ENCODE measurements at places on chromosomes 13 and 19.
A peak's percentile ranks its signal among the peaks of the same experiment; 100 is the strongest.

DNA sequence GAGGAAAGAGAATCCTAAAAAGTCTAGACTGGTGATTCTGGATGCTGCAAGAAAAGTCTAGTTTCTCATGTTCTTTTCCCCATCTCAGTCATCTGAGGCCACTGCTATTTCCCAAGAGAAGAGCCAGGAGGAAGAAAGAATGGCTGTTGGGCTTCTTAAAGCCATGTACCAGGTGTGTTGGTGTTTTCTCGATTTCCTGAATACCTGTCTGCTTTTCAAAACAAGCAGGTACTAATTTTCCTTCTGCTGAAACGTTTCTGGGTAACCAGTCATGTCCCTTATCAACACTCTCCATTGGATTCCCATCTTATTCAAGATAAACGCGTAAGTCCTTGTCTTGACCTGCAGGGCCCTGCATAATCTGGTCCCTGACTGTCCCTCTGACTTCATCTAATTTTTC, 1.1 kb downstream of the ZNF570 start:
- DNase-seq, result no peak

- DNase-seq, result peak; percentile 63
These were observed 4.3 kb downstream of the KLF2 start for GRCh38 chr19:16328824-16329482.

- DNase-seq, result no peak
These were observed 108.7 kb downstream of the TEX29 start for GRCh38 chr13:111429064-111429558.

DNA sequence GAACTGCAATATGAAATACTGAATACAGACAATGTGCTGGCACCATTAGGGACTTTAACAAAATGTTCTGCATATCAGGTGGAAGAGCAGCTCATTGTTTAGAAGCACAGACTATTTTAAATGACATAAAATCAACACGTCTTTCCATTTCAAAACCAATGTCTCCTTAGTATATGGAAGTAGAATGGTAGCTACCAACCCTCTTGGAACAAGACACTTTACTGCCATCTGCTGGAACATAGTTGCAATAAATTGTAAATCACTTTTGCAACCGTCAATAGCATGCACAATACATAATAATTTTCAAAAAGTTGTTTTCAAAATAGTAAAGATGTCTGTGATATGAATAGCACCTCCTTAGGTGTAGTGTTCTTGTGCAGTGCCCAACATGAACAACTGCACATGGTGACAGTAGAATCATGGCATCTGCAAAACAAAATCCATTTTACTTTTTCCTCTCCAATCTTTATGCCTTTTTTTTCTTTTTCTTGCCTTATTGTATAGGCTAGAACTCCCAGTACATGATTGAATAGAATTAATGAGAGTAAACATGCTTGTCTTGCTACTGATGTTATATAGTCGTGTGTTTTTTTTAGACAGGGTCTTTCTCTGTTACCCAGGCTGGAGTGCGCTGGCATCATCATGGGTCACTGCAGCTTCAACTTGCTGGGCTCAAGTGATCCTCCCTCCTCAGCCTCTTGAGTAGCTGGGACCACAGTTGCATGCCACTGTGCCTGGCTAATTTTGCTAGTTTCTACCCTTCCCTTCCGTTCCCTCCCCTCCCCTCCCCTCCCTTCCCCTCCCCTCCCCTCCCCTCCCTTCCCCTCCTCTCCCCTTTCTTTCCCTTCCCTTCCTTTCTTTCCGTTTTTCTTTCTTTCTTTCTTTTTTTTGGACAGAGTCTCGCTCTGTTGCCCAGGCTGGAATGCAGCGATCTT, 7.8 kb upstream of the LYPD5 start:
- no peak for DNase-seq

- no peak for DNase-seq
These were observed 6.5 kb upstream of the OPA3 start for GRCh38 chr19:45591004-45591637.

DNA sequence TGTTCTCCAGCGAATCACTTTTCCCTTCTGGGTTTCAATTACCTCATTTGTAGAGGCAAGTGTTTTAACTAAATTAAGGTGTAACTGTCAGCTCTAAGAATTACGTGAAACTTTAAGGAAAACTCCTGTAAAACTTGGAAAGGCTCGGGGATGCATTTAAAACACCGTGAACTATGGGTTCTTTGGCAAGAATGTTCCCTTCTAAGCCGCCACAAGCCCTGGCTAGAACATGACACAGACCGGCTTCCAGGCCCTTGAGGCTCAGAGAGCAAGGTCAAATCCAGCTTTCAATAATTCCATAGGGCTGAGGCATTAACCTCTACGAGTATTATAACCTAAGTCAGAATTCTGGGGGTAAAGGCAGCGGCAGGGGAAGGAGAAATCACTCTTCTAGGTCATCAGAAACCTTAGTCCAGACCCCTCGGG, 685 bp downstream of the VWA8 start:
- no peak for DNase-seq

- no peak for DNase-seq
These were observed 557 bp downstream of the ZNF524 start for GRCh38 chr19:55600662-55601028.

DNA sequence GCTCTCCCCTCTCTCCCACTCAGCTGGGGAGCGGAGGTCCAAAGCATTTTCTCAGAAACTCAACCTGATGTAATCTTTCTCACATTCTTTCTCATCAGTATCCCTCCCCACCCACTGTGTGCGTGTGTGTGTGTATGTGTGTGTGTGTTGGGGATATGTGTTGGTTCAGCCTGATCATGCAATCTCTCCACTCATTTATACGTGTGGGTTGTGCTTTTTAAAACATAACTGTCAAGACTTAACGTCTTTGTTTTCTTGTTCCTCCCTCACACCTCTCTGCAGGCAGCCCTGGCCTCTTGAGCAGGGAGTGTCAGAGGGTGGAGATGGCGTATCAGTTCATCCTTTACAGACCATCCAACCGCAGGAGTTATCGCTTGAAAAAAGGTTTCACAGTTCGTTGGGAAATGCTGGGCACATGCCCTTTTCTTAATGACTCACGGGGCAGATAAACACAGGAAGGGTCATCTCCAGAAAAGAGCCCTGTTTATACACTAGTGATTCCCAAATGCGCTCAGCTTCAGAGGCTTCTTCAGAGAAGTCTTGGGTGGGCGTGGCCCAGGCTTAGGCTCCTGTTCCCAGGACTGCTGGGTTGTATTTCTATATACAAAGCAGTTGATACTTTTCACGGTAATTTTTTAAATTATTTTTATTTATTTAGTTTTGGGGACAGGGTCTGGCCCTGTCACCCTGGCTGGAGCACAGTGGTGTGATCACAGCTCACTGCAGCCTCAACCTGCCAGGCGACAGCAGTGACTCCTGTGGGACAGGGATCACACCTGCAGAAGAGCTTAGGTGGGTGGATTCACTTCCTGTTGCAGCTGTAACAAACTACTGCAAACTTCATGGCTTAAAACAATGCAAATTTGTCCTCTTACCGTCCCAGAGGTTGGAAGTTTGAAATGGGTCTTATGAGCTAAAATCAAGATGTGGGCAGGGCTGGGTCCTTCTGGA, 60.3 kb downstream of the CCDC70 start:
- DNase-seq, result no peak

All from ovary (tissue), 10 donors.